Smooth muscle cell of the brain vasculature (primary cell): ENCODE measurements at places on chromosomes 4 and X.

- DNase-seq = no peak
These were observed 31.1 kb upstream of the SH3D19 start for GRCh38 chr4:151356510-151356909.

- DNase-seq = no peak
These were observed 352.2 kb upstream of the CPEB2 start for GRCh38 chr4:14650127-14650526.

- DNase-seq = no peak
These were observed 197.0 kb downstream of the BCOR start for GRCh38 chrX:39900777-39901170.

- no peak for DNase-seq
These were observed 270.6 kb downstream of the ADGRA3 start for GRCh38 chr4:22245294-22245693.

- no peak for DNase-seq
These were observed 503.0 kb upstream of the BOD1L1 start for GRCh38 chr4:14130551-14130950.

DNA sequence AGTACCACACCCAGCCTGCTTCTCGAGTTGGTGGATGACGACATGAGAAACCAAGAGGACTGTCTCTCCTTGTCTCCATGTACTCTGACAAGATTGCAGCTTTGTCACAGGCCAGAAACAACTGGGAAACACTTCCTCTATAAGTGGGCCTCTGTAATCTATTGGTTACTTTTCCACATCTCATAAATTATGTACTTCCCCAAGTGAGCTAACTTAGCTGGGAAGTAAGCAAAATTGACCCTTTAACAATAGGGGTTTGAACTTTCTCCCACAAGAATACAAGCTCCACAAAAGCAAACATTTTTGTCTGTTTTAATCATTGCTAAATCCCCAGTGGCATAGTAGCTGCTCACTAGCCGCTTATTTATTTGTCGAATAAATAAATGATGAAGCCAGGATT lies 14.1 kb upstream of the USO1 start:
- DNase-seq = no peak

- DNase-seq = no peak
These were observed 573.7 kb downstream of the EPHA5 start for GRCh38 chr4:65096630-65097029.
